Stimulated activated CD4-positive, alpha-beta T cell treated with anti-CD3 and anti-CD28 coated beads, Interleukin-4, amount 100 ng/mL, for 4 hours (primary cell): ENCODE measurements at places on chromosomes 3 and 15.

DNA sequence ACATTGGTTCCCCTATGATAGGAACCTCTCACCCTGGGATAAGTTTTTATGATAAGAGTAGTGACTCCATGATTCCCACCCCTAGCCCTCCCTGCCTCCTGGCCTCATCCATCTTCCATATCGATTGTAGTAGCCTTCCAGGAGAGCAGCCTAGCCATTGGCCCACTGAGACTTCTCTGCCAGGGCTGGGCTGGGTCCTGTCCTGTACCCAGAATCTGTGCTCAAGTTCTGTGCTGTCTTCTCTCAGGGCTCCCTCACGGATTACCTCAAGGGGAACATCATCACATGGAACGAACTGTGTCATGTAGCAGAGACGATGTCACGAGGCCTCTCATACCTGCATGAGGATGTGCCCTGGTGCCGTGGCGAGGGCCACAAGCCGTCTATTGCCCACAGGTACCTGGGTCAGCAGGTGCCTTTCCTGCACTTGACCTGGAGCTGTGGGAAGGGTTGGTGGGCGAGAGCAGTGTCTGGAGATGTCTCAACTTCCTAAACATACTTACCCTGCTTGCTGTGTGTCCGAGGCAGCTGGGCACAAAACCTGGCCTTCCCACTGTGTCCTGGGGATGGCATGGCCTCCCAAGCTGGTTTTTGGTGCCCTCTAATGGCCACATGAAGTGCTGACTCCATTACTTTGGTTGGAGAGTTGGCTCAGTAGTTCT is 16.6 kb upstream of the EXOG start:
- DNase-seq = no peak

DNA sequence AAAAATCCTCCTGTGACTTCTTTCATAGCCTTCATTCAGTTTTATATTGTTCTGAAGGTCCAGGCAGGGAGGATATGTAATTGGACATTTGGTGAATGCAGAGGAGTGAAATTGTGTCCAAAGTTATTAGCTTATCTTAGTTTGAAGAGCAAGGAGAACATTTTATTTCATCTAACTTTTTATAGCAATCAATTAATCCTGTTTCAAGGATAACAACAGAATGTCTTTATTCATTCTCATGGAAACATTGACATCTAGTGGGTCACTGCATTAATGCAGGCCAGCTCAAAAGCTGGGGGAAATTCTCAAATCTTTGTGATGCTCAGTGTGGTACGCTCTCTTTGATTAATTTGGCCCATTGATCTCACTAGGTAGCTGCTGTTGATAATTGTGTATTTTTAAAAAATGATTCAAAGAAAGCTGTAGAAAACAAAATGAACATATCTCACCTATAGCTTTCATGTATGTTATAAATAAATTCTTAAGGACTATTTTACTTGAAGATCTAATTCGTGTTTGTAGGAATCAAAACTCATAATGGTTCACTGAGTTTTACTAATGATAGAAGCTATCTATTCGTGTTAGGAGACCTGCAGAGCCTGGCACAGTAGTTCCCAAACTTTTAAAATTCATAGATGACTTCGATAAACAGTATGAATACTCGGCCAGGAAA is 150.8 kb upstream of the KCNMB2 start:
- no peak for DNase-seq

DNA sequence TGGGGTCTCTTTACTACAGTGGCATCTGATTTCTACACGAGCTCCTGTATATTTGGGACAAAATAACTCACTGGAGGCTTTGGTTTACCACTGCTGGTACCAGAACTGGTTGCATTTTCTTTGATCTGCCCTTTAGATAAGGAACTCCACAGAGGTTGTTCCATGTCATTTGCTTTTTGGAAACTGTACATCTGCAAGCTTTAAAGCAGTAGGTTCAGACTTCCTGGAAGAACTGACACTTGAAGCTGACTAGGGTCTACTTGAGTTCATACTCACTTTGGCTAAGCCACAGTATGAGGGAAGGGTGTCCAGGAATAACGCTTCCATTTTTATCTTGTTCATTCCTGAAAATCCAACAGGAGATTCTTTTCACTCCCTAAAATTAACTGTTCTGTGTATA is 86.4 kb downstream of the WWTR1 start:
- DNase-seq = no peak

- DNase-seq = no peak
Observed at GRCh38 chr3:187781001-187781400, 35.7 kb upstream of the BCL6 start.

DNA sequence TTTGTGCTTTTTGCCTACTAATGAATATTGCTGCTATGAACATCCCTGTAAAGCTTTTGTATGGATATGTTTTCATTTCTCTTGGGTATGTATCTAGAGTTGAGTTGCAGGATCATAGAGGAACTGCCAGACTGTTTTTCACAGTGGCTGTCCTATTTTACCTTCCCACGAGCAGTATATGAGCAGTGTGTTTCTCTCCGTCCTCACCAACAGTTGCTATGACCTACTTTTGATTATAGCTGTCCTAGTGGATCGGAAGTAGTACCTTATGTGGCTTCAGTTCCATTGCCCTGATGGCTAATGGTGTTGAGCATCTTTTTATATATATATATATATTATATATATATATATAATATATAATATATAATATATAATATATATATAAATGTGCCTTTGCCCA is 25.2 kb downstream of the CDAN1 start:
- no peak for DNase-seq

DNA sequence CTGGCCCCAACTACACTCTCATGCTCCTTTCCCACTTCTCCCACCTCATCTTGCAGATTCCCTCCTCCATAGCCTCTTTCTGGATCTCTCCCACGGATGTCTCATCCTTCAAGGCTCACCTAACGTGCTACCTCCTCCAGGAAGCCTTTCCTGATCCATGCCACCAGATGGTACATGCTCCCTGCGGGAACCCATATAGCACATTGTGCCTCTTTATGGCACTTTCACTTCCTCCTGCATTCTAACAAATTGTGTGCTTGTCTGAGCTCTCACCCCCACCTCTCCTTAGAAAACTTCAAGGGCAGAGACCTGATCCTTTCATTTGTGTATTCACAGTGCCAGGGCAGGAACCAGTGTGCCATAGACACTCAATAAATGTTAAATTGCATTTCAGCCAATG is 63.0 kb downstream of the HES1 start:
- DNase-seq = no peak

GRCh38 chr3:58979840-58980239 is 70.0 kb downstream of the CFAP20DC start:
- DNase-seq = no peak

- DNase-seq = peak; percentile 27
Observed at GRCh38 chr15:100873029-100873677, 6.5 kb upstream of the ALDH1A3 start.

DNA sequence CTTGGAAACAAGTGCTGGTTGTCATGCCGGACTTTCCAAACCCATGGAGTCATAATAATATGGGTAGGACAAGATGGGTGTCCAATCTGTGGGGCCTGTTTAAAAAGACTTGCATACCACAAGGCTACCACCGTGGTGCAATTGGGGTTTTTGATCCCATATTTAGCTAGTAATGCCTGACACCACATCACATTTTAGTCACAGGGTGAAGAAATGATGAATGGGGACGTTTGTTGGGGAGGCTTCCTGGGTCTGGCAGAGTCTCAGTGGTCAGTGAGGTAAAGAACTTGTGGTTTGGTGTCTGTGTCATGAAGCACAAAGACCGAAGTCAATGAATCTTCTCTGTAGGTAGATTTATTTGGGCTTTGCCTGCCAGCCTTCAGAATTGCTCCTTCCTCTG is 31.0 kb downstream of the P3H2 start:
- DNase-seq = no peak

- no peak for DNase-seq
Observed at GRCh38 chr3:176514297-176514696, 683.0 kb downstream of the TBL1XR1 start.

DNA sequence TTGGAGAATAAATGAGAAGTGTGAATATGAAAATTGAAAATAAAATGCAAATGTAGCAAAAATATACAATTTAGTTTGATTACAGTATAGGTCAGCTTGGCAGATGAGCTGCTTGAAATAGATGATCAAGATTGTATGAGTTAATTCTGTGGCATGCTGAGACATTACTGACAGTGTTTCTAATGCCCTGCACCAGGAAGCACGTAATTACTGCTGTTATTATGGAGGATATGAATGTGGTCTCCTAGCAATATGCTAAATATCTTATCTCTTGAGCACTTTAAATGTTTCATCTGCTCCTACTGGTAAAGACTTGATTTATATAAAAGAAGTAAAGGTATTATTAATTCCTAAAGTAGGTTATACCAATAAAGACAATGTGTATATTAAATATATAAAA is 1015.5 kb downstream of the PLOD2 start:
- DNase-seq = no peak

DNA sequence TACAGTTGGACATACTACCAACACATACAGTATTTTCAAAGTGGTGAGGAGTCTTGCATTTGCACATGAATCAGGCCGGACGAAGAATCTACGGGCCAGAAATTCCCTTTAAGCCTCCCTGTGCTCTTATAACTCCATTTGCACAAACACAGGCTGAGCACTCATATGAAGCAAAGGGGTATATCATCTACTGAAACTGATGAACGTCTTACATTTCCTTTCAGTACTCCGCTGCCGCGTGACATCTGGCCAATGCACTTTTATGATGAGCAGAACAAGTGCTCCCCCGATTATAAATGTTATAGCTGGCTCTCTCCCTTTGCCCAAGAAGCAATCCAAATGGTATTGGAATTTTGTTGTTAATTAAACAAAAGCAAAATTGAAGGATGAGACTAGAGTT is 110.3 kb upstream of the ICE2 start:
- peak; percentile 40 for DNase-seq

GRCh38 chr15:90035095-90035839 is 34.1 kb downstream of the ZNF710 start:
- DNase-seq = no peak

DNA sequence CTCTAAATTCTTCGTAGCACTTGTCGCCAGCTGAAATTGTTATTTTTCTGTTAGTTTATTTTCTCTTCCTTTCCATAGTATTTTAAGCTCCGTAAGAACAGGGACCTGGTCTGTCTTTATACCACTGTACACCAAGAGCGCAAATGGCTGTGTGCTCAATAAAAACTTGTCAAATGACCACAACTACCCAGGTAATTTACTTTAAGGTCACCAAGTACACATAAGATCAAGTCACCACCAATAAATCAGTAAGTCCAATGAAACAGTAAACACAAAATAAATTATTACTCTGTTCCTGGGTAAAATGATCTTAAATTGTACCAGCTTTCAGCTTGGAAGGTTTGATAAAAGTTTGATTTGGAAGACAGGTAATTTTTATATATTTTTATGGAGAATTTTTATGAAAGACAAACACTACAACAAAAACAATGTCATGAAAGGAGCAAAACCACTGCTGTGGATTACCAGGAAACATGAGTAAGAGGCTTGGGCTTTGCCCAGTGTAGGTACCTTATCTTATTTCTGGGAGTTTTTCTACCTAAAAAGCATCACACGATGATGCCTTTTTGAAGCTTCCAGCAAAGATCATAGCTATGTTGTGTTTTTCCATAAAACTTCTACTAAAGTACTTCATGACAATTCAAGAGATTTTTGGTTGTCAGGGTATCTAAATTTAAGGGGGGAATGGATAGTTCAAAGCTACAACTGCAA is 406.8 kb downstream of the SHQ1 start:
- DNase-seq = no peak

DNA sequence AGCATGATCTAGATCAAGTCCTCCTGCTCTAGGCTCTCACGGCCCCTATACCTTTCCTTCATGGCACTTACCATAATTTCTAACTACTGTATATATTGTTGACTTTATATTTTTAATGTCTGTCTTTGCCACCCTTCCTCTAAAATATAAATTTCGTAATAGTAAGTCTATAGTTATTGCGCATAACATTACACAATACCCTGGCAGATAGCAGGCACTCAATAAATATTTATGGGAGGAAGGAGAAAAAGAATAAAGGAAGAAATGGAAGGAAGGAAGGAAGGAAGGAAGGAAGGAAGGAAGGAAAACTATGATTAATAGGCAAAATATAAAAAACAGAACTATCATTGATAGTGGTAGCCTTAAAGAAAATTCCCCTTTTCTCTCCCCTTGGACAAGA is 190.3 kb upstream of the LMCD1 start:
- DNase-seq = no peak

- DNase-seq = no peak
Observed at GRCh38 chr3:46089237-46090011, 62.1 kb upstream of the XCR1 start.

GRCh38 chr3:24120434-24120833 is 175.3 kb downstream of the NR1D2 start:
- DNase-seq = no peak

GRCh38 chr3:125141596-125142419 is 70.7 kb downstream of the SLC12A8 start:
- DNase-seq = peak; percentile 61

- no peak for DNase-seq
Observed at GRCh38 chr3:59818033-59818918, 768.5 kb upstream of the CFAP20DC start.

DNA sequence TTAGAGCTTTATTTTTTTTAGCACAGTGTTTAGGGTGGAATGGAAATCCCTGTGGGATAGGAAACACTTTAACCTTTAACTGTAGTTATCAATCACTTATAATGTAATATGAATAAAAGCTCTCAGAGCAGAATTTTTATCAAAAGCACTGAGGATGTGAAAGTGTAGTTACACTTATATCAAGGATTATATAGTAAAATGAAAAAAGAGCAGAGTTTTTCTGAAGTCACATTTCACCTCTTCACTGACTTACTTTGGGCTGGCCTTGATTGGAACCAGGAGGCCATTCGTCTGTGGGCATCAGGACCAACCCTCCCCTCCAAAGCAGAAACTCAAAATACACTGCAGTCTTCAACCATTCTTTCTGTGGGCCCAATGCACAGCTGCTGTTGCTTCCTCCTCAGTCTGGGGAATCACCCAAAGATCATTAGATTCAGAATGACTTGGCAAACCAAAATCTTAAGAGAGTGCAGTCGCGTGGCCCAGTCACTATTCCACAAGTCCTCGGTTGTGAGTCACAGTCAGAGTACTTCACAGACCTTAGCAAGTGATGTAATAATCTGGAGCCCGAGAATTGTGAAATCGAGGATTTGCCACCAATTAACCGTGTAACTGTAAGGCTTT is 132.6 kb upstream of the COL8A1 start:
- DNase-seq = no peak

- peak; percentile 35 for DNase-seq
Observed at GRCh38 chr15:31440754-31441311, 114.2 kb downstream of the KLF13 start.

DNA sequence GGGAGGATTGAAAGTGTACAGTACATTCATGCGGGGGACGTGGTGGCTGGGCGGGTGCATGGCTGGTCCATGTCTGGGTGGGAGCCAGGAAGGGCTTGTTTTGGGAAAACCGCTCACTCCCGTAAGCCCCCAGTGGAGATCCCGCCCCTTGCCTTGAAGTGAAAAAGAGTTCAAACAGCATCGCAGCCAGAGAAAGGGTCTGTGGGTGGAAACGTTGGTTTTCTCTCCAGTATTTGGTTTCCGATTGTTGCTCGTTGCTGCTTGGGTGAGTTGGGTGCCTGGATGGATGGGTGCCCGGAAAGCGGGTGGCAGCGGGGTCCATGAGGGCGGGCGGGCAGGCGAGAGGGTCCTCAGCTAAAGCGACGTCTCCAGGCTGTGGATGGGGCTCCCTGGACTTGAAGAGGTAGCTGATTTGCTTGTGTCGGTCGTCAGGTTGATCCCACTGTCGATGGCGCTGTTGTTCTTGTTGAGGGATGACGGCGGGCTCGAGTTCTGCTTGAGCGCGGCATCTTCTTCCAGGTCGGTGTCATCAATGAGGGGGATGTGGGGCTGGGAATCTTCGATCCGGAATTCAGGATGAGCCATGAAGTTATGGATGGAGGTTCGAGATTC is 7.7 kb upstream of the SEC13 start:
- no peak for DNase-seq

GRCh38 chr15:91553196-91553854 is 300.2 kb upstream of the SLCO3A1 start:
- no peak for DNase-seq
